A172 (cell line): ENCODE measurements at places on chromosomes 13 and 19.

- DNase-seq = no peak
Observed at GRCh38 chr13:55361141-55361540, 1779.6 kb upstream of the PRR20A start.

DNA sequence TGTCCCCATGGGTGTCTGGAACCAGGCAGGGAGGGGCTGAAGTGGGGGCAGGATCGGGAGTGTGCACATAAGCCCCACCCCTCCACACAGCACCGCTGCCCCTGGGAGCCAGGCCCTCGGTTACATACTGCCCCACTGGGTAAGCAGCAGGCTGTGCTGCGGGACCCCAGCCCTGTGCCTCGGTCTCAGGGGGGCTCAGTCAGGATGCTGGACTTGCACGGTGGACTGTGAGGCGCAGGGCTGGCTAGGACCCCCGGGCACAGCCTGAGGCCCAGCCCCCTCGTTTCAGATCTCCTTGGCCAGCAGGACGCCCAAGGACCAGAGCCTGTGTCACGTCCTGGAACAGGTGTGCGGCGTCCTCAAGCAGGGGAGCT lies 16.3 kb downstream of the MPND start:
- DNase-seq = no peak

DNA sequence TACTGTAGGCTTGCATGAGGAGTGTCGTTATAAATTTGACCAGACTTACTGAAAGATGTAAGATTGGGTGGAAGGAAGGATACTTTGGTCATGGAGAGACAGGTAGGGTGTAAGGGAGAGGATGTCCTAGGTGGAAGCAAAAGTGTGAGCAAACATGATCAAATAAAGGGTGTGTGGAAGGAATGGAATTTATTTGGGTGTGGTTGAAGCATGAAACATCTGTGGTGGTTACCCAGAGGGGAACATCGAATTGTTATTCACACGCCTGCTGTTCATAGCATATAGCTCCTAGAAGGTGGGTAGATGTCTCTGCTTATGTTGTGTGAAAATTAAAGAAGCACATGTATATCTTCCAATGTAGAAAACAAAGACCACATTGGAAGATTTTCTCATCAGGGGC lies 157.7 kb downstream of the ATP8A2 start:
- no peak for DNase-seq

DNA sequence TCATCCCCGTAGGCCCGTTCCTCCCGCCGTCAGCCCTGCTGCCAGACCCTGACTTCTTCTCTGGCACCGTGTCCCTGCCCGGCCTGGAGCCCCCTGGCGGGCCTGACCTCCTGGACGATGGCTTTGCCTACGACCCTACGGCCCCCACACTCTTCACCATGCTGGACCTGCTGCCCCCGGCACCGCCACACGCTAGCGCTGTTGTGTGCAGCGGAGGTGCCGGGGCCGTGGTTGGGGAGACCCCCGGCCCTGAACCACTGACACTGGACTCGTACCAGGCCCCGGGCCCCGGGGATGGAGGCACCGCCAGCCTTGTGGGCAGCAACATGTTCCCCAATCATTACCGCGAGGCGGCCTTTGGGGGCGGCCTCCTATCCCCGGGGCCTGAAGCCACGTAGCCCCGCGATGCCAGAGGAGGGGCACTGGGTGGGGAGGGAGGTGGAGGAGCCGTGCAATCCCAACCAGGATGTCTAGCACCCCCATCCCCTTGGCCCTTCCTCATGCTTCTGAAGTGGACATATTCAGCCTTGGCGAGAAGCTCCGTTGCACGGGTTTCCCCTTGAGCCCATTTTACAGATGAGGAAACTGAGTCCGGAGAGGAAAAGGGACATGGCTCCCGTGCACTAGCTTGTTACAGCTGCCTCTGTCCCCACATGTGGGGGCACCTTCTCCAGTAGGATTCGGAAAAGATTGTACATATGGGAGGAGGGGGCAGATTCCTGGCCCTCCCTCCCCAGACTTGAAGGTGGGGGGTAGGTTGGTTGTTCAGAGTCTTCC lies 1.3 kb upstream of the CLASRP start:
- DNase-seq = no peak

- DNase-seq = no peak
Observed at GRCh38 chr13:91319996-91320395, 27.5 kb upstream of the MIR17HG start.

- DNase-seq = no peak
Observed at GRCh38 chr13:73058064-73058313, 816 bp upstream of the KLF5 start.

- peak; percentile 21 for DNase-seq
Observed at GRCh38 chr19:35029737-35030256, 473 bp upstream of the SCN1B start.

DNA sequence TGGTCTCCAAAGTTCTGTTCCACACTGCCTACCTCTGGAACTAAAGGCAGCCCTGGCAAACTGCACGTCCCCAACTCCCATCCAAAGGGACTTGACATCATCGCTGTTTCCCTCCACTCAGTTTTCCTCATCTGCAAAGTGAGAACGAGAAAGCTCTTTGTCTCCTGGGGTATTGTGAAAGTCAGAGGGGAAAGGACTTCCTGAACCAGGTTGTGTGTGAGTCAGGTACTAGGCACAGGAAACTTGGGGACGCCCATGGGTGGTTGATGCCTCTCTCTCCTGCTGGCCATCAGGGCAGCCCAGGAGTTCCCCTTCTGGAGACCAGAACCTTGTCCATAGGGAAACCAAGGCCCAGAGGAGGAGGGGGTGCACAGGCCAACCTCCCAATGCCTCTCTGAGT lies 4.7 kb downstream of the CRLF1 start:
- DNase-seq = no peak

DNA sequence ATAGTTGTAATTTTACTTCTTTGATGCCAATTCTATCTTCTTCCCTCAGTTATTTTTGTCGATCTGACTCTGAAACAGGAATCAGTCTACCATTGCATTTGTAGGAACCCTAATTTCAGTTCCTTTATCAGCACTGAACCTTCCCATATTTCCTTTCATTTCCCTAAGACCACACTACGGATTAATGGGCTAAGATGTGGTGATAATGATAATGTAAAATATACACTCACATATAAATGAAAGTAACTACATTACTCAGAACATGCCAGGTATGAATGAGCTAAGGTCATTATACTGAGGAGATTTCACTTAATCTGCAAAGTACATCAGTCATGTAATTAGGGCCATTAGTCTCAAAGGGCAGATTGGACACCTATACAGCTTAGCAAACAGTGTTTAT lies 60.2 kb upstream of the RFC3 start:
- DNase-seq = no peak
